ENCODE measurements at places on chromosomes 4 and X.

DNA sequence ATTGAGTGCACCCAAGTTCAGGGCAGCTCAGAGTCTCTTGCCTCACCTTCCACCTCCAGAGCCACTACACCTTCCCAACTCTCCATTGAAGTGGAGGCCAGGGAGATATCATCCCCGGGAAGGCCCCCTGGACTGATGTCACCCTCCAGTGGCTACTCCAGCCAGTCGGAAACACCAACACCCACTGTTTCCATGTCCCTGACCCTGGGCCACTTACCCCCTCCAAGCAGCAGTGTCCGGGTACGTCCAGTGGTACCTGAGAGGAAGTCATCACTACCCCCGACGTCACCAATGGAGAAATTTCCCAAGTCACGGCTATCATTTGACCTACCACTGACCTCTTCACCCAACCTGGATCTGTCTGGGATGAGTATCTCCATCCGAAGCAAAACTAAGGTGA, 7.8 kb upstream of the RTL5 start:
- no peak for DNase-seq

DNA sequence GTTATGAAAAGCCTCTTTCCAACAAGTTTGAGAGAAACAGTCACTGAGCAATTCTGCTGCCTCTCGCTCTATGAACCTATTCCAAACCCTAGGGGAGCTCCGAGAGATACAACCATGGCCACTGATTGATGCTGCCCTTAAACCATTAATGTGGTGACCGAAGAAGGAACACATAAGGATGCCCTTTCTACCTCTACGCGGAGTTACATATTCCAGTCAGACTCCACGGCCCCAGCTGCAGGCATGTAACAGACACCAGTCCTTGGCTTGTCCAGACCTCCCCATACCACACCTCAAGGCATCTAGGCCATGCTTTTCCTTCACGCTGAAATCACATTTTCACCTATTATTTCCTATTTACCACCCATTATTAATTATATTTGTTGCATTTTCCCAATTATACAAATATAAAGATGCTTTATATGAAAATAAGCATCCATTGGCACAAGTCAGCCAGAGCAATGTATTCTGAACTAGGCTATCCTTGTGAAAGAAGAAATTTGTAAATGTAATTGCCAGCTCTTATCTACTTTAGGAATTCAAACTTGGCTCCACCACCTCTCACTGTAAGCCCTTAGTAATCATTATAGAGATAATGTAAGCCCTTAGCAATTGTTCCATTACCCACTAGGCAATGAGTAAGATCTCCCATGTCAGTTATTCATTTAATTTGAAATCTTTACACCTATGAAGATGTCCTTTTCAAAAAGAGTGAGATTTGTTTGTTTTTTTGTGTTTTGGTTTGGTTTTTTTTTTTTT, 338.4 kb downstream of the NR3C2 start:
- DNase-seq: no peak

DNA sequence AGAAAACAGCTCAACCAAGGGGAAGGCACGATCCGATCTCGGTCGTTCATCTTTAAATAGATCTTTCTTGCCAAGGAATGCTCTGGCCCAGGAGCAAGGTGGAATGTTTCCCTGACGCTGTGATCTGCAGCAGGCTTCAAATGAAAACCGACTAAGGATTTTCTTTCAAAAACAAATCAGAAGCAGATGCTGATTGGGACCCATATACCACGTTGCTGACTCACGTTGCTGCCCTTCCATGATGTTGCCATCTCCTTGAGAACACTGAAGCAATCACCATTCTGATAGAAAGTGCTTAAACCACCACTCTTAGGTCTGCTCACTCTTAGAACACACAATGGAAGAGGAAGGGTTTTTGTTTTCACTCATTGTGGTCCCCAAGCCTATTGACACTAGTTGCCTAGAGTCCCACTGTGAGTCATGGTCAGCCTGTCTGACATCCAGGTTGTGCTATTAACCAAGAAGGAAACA, 26.1 kb downstream of the LAMTOR3 start:
- peak; percentile 62 for DNase-seq

DNA sequence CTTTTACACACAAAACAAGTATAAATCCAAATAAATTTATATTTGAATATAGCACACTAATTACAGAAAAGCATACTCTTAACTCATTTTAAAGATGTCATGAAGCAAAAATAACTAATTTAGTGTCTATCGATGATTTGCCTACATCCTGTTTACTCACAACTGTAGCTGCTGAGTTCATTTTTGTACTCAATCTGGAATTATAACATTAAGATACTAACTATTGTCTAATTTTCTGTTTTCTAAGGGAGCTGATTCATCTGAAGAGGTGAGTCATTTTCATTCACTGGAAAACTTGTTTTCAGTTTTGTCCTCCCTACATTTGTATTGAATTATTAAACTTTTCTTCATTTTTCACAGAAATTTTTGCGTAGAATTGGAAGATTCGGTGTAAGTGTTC, 3.7 kb downstream of the STATH start:
- DNase-seq: no peak

- peak; percentile 38 for DNase-seq
These were observed 145.1 kb upstream of the IL1RAPL2 start for GRCh38 chrX:104420907-104421306.

- peak; percentile 6 for DNase-seq
These were observed 334.5 kb downstream of the GASK1B start for GRCh38 chr4:157838366-157838765.

DNA sequence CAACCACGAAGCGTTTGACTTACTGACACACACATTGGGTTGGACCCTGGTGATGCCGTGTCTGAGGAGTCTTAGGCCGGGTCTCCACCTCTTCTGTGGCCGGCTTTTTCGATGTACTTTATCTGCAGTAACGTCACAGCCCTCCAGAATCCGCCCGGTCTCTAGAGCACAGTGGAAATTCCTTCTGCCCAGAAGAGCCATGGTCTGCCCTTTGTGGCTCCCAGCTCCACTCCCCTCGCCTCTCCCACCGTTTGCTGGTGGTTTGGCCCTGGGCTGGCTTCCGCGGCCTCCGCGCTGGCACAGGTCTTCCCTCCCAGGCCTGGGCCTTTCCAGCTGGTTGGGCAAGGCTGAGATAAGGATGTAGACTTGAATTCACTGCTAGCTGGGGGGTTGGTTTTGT, 4.3 kb downstream of the MAEA start:
- peak; percentile 82 for DNase-seq

DNA sequence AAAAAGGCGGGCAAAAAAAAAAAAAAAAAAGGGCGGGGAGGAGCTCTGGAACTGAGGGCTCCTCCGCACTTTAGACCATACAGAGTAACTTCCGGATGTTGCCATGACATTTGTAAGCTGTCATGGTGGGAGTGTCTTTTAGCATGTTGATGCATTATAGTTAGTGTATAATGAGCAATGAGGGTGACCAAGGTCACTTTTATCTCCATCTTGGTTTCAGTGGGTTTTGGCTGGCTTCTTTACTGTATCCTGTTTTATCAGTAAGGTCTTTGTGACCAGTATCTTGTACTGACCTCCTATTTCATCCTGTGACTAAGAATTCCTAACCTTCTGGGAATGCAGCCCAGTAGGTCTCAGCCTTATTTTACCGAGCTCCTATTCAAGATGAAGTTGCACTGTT, 193.4 kb downstream of the UGT8 start:
- DNase-seq: no peak

DNA sequence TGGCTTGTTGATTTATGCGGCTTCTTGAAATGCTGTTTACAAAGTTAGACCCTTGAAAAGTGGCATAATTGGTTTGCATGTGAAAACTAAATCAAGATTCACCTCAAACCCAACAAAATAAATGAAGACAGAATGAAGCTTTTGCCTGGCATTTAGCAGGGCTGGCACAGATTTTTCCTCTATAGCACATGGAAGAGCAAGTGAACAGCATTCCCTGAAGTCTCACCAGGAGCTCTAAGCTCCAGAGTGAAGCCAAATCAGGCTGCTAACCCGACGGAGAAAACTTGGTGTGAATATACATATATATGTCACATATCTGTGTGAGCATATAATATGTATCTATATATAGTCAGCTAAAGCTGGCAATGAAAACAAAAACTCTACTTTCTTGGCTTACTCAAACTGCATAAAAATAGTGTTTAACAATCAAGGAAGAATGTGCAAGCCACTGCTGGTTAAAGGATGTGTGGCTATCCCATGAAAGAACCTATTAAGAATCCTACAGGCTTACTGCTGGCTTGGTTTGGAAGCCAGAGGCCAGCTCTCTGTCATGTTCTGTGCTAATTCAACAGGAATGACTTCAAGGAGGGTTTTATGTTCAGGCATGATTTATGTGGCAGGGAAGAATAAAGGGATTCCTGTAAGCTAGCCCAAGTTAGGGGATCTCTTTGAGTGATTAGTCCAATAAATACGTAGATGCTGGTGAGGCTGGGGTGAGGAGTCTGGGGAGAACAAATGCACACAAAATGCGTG, 69.9 kb downstream of the MFAP3L start:
- no peak for DNase-seq

DNA sequence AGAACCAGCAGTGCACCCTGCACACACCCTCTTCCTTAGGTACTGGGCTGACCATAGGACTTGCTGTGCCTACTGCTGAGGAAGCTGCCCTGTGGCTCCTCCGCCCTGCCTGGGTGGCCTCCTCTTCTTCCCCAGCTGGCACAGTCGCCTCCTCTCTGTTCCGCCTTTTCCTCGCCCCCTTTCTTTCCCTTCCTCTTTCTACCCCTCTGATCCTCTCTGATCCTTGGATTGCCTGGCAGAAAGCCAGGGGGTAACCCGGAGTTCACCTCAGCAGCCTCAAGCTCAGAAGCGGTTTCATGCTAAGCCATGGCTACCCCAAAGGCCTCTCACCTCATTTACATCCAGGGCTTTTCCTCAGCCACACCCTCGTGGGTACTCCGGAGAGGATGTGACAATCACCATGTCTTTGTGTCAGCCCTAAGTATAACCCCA, 136.2 kb downstream of the SMIM20 start:
- DNase-seq: no peak

- DNase-seq: no peak
These were observed 549.8 kb upstream of the FAM241A start for GRCh38 chr4:111595456-111595855.

- no peak for DNase-seq
These were observed 47.3 kb upstream of the ACSL1 start for GRCh38 chr4:184873054-184873453.

DNA sequence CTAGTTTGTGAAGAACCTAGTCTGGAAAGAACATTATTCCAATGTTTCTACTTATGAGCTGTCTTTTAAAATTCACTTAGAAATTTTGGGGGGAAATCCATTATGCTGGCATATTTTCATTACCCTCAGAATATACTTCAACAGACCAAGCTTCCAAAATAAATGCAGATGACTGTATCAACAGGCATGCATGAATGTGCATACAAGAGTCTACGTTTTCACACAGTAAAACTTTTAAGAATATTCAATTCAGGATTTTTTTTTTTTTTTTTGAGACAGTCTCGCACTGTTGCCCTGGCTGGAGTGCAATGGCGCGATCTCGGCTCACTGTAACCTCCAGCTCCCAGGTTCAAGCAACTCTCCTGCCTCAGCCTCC, 49.7 kb downstream of the ABCG2 start:
- no peak for DNase-seq

GRCh38 chr4:181289198-181289597, 954.0 kb upstream of the TENM3 start:
- no peak for DNase-seq

DNA sequence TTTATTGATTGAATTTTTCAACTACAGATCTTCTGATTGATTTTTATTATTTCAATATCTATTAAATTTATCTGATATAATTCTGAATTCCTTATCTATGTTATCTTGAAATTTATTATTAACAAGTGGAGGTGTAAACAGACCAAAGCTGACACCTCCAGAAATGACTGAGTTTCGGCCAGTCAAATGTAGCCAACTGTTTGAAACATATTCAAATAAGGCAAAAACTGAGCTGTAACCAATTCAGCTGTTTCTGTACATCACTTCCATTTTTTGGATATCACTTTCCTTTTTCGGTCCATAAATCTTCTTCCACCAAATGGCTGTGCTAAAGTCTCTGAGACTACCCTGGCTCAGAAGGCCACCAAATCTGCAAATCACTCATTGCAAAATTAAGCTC, 2127.3 kb upstream of the AGA start:
- no peak for DNase-seq

DNA sequence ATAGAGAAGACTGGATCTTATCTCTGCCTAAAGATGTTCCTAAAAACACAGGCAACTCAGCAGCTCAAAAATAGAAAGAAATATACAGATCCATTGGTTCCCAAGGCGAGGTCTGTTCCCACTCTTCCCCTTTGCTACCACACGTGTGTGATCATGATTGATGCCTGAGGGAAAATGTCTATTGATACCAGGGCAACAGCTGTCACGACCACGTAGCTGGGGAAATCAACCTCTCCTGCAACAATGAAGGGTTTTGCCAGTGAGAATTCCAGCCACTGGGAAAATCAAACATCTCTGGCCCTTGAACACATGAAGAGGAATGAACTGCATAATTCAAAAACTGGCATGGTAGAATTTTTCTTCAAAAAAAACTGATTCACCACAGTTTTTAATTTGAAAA, 131.0 kb upstream of the MAP3K15 start:
- no peak for DNase-seq

DNA sequence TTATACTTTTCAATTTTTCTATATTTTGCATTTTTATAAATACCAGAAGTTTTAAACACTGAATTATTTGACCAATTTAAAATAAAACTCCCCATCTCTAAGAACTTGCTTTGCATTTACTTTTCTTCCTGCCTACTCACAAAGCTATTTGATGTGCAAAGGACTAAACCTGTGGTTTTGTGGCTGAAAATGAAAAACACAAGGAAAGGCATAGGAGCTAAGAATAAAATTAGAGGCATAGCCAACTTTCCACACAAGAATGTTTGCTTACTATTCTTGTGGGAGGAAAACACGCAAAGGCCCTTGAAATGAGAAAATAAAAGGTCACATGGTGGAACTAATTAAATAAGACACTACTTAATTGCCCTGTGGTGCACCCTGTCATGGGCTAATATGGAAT, 221.2 kb downstream of the KLHL13 start:
- no peak for DNase-seq

DNA sequence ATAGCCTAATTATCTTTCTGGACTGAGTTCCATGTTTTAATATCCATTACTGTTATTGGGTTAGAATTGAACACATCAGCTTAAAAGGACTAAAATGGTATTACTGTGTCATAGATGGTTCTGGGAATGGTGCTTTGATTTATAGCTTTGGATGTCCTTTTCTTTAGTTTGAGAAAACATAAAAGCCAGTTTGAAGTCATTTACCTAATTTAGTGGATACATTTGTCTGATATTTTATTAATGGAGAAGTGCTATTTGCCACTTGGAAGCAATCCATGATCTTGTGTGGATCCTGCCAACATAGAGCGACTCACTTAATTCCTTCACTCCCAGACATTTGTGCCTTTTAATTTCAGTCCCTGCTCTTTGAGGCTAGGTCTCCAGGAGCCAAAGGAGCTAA, 212.4 kb upstream of the PACRGL start:
- no peak for DNase-seq

- no peak for DNase-seq
These were observed 74.9 kb downstream of the METTL14 start for GRCh38 chr4:118760092-118760491.

Measured in fibroblast of villous mesenchyme (primary cell).